Activated naive CD4-positive, alpha-beta T cell treated with anti-CD3 and anti-CD28 coated beads for 36 hours (primary cell): ENCODE measurements at places on chromosomes 4 and X. TPM values are rescaled to one million over a fixed set of nuclear protein-coding genes. Genes with fewer than 3 reads are reported as not detected.

The C4orf50 gene
- total RNA-seq: not detected

The PPBP gene
- not detected for total RNA-seq

The CXorf51A gene
- total RNA-seq: not detected

The SORBS2 gene
- total RNA-seq: not detected

The TBC1D9 gene
- total RNA-seq: not detected

GRCh38 chr4:8198906-8199593, at the start of gene SH3TC1:
TSS of gene SH3TC1 (plus strand) at chr4:8199290. CDS start at chr4:8205195, 5,905 bp downstream.
- H3K27me3 ChIP-seq: no peaks in the 10 kb centered on the region
- H3K4me1 ChIP-seq: peaks cover 36% of the 10 kb centered on the region
- DNase-seq: peak; percentile 73

GRCh38 chr4:154073107-154073822, 284.4 kb upstream of the SFRP2 start:
- H3K27ac ChIP-seq: peak overlapping the region; percentile 46
- no peak overlapping the region for H3K4me3 ChIP-seq
- peaks cover 5% of the 10 kb centered on the region for H3K36me3 ChIP-seq

DNA sequence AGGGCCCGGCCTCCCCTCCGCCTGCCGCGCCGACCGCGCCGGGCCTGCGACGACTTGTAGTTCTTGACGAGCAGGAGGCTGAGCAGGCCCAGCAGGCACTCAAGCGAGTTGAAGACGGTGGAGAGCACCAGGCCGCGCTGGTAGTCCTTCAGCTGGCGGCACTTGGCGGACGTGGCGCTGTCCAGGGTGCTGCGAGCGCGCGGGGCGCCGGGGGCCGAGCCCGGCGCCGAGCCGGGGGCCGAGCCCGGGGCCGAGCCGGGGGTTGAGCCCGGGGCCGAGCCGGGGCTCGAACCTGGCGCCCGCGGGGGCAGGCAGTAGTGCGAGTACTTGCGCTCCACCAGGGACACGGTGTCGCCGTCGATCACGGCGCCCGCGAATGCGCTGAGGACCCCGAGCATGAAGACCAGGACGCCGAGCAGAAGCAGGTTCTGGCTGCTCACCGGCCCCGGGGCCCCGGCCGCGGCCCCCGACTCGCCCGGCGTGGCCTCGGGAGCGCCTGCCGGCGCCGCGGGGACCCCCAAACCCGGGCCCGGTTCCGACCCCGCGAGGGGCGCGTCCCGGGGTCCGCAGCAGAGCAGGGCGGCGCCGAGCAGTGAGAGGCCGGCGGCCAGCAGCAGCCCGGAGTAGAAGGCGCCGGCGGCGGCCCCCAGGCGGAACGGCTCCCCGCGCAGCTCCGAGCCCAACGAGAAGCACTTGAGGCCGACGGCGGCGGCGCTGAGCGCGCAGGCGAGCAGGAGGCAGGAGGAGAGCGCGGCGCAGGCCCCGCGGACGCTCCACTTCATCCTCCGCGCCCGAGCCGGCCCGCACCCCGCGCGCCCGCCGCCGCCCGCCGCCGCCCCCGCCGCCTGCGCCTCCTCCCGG, 584 bp downstream of the TMEM271 start:
- peak; percentile 19 for DNase-seq
- H3K27ac ChIP-seq: no peak overlapping the region
- H3K27me3 ChIP-seq: peaks cover 62% of the 10 kb centered on the region
- H3K4me3 ChIP-seq: no peak overlapping the region
- peaks cover 12% of the 10 kb centered on the region for H3K4me1 ChIP-seq
- no peaks in the 10 kb centered on the region for H3K36me3 ChIP-seq

GRCh38 chr4:1009542-1010394, 1.7 kb upstream of the FGFRL1 start:
- H3K27me3 ChIP-seq: peaks cover 27% of the 10 kb centered on the region
- peaks cover 11% of the 10 kb centered on the region for H3K4me1 ChIP-seq
- H3K4me3 ChIP-seq: peak overlapping the region; percentile 73
- DNase-seq: peak; percentile 67
- H3K27ac ChIP-seq: no peak overlapping the region
- no peaks in the 10 kb centered on the region for H3K36me3 ChIP-seq

DNA sequence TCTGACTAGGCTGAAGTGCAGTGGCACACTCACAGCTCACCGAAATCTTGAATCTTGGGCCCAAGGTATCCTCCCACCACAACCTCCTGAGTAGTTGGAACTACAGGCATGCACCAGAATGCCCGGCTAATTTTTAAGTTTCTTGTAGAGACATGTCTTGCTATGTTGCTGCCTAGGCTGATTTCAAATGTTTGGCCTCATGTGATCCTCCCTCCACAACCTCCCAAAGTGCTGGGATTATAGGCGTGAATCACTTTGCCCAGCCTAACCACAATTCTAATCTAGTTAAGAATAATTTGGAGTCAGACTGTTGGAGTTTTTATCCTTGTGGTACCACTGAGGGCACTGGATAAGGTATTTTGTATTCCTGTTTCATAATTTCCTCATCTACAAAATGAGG, 317.5 kb upstream of the AGA start:
- H3K4me1 ChIP-seq: no peaks in the 10 kb centered on the region
- no peak overlapping the region for H3K27ac ChIP-seq
- H3K36me3 ChIP-seq: no peaks in the 10 kb centered on the region
- peaks cover 2% of the 10 kb centered on the region for H3K27me3 ChIP-seq

- H3K4me1 ChIP-seq: peaks cover 12% of the 10 kb centered on the region
- no peak within 1 kb of the TSS for H3K27ac ChIP-seq
- no peaks in the 10 kb centered on the region for H3K27me3 ChIP-seq
These were observed at the start of gene FAM53A for GRCh38 chr4:1683736-1684505. TSS of gene FAM53A (minus strand) at chr4:1684313. CDS start at chr4:1668741, 15,572 bp downstream.

GRCh38 chr4:48047896-48048295, 31.3 kb downstream of the NIPAL1 start:
- H3K4me1 ChIP-seq: peaks cover 54% of the 10 kb centered on the region
- no peaks in the 10 kb centered on the region for H3K27me3 ChIP-seq
- no peaks in the 10 kb centered on the region for H3K36me3 ChIP-seq
- no peak for DNase-seq
- no peak overlapping the region for H3K27ac ChIP-seq
- H3K4me3 ChIP-seq: no peak overlapping the region

DNA sequence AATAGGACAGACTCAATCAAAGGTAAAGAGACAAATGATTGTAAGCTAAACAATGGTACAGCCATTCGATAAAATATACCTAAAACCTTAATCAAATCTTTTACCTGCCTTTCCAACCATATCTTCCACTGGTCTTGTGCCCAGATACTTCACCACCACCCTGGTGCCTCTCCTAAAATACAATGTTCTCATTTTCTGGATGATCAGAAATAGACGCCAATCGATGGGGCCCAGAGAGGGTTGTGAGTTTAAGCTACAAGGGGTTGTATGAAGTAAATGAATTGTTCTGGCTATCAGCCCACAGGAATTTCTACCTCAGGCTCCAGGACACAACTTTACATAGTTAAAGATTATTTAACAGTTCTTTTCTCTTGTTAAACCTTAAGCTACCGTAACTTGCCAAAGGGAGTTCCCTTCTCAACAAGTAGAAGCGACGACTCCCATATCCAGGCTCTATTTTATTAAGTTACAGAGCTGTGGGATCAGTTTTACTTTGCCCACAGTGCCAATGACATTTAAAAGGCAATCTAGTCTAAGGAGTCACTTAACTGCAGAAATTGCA, 99.1 kb downstream of the CHRNA9 start:
- H3K4me3 ChIP-seq: no peak overlapping the region
- H3K27me3 ChIP-seq: no peaks in the 10 kb centered on the region
- H3K36me3 ChIP-seq: peaks cover 1% of the 10 kb centered on the region
- peak overlapping the region; percentile 8 for H3K27ac ChIP-seq
- no peak for DNase-seq
- peaks cover 44% of the 10 kb centered on the region for H3K4me1 ChIP-seq

DNA sequence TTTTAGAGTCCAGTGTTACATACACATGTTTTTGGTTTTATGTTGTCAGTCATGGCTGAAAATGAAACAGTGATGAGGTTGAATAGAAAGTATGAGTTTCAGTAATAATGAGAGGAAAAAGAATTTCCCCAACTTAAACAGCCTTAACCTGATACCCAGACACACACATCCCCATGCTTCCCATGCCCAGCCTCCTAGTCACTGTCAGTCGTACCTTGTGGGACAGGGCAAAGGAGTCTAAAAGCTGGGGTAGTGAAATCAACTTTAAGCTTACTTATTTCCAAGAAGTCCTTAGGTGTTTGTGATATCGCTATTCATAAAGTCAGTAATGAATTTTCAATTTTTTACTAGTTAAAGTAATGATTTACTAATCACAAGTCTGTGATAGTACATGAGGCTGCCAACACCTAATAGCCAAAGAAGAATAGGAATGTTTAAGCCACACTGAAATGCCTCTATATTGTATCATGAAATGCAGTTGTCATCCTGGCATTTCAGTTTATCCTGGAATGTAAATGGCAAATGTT, 24.3 kb upstream of the GPR34 start:
- H3K27me3 ChIP-seq: no peaks in the 10 kb centered on the region
- peak; percentile 20 for DNase-seq
- H3K27ac ChIP-seq: no peak overlapping the region

GRCh38 chr4:99054428-99054994, 34.1 kb downstream of the ADH5 start:
- no peak overlapping the region for H3K4me3 ChIP-seq
- H3K27me3 ChIP-seq: no peaks in the 10 kb centered on the region
- H3K4me1 ChIP-seq: peaks cover 44% of the 10 kb centered on the region
- no peak for DNase-seq

DNA sequence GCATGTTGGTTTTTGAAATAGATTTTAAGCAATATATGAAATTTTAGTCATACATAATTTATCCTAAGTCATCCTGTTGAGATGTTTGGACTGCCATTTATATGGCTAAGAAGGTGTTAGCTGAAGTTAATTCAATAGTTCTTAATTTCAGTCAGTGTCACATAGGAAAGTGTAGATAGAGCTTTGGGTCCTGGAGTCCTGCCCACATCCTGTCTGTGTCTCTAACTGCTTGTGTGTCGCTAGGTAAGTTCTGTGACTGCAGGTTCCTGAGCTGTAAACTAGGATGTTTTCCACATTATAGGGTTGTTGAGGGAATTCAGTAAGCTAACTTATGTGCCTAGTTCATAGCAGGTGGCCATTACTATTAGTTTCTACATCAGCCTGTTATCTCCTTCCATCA, 20.7 kb downstream of the OFD1 start:
- H3K27ac ChIP-seq: no peak overlapping the region
- peak; percentile 10 for DNase-seq
- no peaks in the 10 kb centered on the region for H3K27me3 ChIP-seq
- no peak overlapping the region for H3K4me3 ChIP-seq
- H3K36me3 ChIP-seq: peaks cover 15% of the 10 kb centered on the region

GRCh38 chr4:6264225-6264540, 5.5 kb upstream of the WFS1 start:
- H3K27me3 ChIP-seq: peaks cover 5% of the 10 kb centered on the region
- peaks cover 9% of the 10 kb centered on the region for H3K4me1 ChIP-seq
- no peak overlapping the region for H3K27ac ChIP-seq
- H3K4me3 ChIP-seq: no peak overlapping the region

GRCh38 chr4:10690185-10690907, 5.8 kb upstream of the CLNK start:
- H3K36me3 ChIP-seq: no peaks in the 10 kb centered on the region
- H3K4me1 ChIP-seq: no peaks in the 10 kb centered on the region
- no peaks in the 10 kb centered on the region for H3K27me3 ChIP-seq

DNA sequence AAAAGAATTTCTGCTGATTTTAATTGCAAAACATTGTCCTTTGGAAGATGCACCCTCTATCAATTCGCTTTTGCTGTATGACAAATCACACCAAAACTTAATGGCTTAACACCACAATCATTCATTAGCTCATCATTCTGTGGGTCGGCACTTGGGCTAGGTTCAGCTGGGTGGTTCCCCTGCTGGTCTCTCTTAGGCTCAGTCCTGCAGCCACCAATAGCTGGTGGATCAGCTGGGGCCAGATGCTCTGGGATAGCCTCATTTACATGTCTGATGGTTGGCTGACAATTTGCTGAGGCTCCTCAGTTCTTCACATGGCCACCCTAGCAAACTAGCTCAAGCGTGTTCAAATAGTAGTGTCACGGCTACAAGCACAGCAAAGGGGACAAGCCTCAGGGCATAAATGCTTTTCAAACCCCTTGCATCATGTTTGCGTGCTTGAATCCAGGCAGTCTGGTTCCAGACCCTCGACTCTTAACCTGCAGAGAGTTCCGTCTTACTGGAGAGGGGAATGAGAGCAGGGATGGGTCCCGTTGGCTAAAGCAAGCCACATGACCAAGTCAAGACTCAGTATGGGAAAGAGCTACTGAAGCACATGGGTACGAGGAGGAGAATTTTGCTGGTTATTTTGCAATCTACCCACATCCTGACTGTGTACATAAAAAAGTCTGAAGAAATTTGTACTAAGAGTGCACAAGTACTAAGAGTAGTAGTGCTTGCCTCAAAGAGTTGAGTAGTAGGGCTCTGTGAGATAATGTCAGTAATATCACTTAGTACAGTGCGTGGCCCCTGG, 7.5 kb upstream of the ACSL1 start:
- no peaks in the 10 kb centered on the region for H3K27me3 ChIP-seq
- H3K4me3 ChIP-seq: no peak overlapping the region
- H3K4me1 ChIP-seq: no peaks in the 10 kb centered on the region
- no peak for DNase-seq
- no peaks in the 10 kb centered on the region for H3K36me3 ChIP-seq
- no peak overlapping the region for H3K27ac ChIP-seq

DNA sequence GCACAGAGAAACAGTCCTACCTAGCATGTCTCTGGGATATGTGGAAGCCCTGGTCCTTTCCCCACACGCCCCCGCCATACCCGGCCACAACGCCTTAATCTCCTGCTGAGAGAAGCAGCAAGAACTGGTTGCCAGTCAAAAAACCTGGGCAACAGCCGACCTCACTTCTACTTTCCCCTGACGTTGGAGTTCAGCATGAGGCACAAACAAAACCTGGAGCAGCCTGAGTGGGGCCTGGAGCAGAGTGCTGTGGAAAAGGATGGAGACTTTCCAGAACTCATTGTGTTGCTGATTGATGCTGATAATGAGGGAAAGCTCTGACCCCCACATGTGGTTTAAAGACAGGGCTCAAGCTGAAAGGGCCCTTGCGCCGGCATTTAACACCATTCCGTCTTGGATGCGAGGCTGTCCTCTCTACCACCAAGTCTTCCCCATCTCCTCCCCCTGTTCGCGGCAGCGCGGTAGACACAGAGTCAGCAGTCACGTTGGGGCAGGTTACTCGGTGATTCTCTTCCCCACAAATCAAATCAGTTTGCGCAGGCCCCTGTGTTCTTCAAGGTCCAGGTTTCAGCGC, 666 bp downstream of the CCDC158 start:
- DNase-seq: no peak
- H3K4me1 ChIP-seq: peaks cover 7% of the 10 kb centered on the region
- H3K4me3 ChIP-seq: peak overlapping the region; percentile 51
- H3K27ac ChIP-seq: no peak overlapping the region
- no peaks in the 10 kb centered on the region for H3K36me3 ChIP-seq

GRCh38 chrX:11756354-11757318, 1.4 kb upstream of the MSL3 start:
- peak; percentile 17 for DNase-seq
- peaks cover 11% of the 10 kb centered on the region for H3K4me1 ChIP-seq
- peaks cover 15% of the 10 kb centered on the region for H3K36me3 ChIP-seq
- H3K27me3 ChIP-seq: no peaks in the 10 kb centered on the region
- H3K27ac ChIP-seq: no peak overlapping the region

DNA sequence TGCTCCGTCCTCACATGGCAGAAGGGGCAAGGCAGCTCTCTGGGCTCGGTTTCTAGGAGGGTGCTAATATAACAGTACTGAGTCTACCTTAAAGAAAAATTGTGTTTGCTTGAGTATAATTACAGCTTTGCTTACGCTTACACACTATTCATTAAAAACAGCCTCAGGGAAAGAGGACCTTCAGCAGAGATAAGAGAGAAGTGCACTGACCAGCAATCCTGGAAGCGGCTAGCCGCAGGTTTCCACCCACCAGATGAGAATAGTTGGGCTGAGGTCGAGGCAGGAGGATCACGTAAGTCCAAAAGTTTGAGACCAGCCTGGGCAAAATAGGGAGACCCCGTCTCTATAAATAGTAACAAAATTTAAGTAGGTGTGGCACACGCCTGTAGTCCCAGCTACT, 15.2 kb upstream of the MRFAP1 start:
- peaks cover under 1% of the 10 kb centered on the region for H3K36me3 ChIP-seq
- DNase-seq: no peak
- H3K27me3 ChIP-seq: no peaks in the 10 kb centered on the region
